ENCODE measurements at places on chromosomes 7 and 10. TPM values are rescaled to one million over a fixed set of nuclear protein-coding genes. Genes with fewer than 3 reads are reported as not detected.

GRCh38 chr7:38855386-38855785 is 53.6 kb downstream of the VPS41 start:
- DNase-seq: no peak

Gene MYOZ1
- 2.1 TPM for total RNA-seq

Gene UBE2D1
- total RNA-seq: 27.8 TPM

GRCh38 chr10:85318809-85319807 is 990.7 kb downstream of the CCSER2 start:
- no peak for DNase-seq

DNA sequence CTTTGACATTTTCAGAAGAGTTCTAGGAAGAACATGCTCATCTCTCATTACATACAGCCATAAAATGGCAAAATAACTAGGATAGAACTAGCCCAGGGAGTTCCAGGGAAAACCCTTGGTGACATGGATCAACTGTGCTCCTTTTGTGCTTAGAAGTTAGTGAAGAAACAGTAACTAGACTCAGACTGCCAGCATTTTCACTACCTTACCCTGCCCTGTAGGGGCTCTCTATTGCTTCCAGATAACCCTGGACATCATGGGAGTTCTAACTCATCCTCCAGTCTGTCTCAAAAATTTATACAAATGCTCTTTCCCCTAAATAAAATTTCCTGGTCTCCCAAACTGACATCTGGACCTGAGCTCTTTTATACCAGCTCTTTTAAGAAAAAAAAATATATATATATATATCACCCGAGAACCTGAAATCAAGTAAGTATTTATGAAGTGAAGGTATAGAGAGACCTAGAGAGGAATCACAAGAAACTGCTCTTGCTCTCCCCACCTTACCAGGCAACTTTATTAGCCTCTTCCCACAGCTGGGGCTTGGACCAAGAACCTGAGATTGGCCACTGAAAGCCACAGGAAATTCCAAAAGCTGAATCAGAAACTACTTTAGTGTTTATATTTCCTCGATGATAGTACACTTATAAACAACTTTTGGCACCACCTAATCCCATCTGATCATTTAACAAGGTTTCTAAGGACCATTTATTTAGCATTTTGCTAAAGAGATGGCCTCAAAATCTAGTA is 101.4 kb downstream of the RELN start:
- no peak for DNase-seq

Gene SPDYE3
- not detected for total RNA-seq

DNA sequence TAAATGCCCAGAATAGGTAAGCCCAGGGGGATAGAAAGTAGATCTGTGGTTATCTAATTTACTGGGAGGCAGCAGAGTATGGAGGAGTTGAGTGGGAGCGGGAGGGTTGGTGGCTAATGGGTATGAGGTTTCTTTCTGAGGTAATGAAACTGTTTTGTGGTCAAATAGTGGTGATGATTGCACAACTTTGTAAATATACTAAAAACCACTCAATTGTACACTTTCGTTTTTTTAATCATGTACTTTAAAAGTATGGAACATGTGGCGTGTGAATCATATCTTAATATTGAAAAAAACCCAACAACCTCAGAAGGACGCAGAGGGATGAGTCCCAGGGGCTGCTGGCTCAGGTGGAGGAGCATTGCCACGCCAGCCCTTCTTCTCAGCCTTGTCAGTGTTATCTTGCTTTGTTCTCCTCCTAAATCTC is 118.1 kb downstream of the WDR11 start:
- no peak for DNase-seq

- no peak for DNase-seq
These were observed 598.6 kb upstream of the MGMT start for GRCh38 chr10:128868481-128868880.

GRCh38 chr10:63760708-63761047 is 239.5 kb downstream of the REEP3 start:
- no peak for DNase-seq

Gene VGF
- not detected for total RNA-seq

Gene MPLKIP
- 20.5 TPM for total RNA-seq

Gene CLDN15
- 5.5 TPM for total RNA-seq

Gene H2BK1
- total RNA-seq: not detected

Gene AQP1
- total RNA-seq: 352 TPM

GRCh38 chr10:122992031-122992585 is 11.9 kb downstream of the PSTK start:
- DNase-seq: no peak

Gene AKR1C3
- 60.2 TPM for total RNA-seq

GRCh38 chr10:123883673-123884320 is 7.8 kb downstream of the CPXM2 start:
- DNase-seq: no peak

DNA sequence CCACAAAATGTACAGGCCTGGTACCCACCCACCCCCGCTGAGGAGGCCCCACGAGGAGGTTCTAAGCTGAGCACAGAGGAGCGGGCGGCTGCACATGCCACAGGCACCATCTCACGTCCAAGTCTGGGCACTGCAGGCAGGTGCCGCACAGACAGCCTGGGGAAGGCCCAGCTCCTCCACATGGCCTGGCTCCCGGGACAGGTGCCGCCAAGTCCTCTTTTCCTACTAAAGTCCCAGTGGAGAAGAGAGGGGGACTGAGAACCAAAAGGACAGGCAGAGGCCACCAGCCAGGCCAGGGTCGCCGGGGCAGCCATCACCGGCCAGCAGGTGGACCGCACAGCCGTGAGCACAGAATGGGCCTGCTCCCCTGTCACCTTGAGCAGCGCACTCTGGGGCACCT is 91.1 kb downstream of the MAD1L1 start:
- no peak for DNase-seq

Gene ST8SIA6
- total RNA-seq: 11.0 TPM

Gene KAZALD1
- 7.2 TPM for total RNA-seq

GRCh38 chr10:51301644-51302043 is 227.4 kb downstream of the PRKG1 start:
- no peak for DNase-seq

GRCh38 chr7:36840904-36841303 is 116.6 kb upstream of the AOAH start:
- DNase-seq: no peak

DNA sequence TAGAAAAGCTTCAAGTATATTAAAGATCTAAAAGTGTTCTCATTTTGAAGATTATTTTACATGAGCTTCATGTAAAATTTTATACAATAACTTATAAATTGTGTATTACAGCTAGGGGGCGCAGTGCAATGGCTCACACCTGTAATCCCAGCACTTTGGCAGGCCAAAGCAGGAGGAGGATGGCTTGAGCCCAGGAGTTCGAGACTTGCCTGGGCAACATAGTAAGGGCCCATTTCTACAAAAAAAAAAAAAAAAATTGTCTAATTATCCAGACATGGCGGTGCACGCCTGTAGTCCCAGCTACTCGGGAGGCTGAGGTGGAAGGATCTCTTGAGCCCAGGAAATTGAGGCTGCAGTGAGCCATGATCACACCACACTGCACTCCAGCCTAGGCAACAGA is 16.6 kb downstream of the ACBD5 start:
- DNase-seq: peak; percentile 41

Gene GJD4
- total RNA-seq: not detected

Gene CPEB3
- 11.4 TPM for total RNA-seq

GRCh38 chr7:108313086-108313485 is 143.2 kb downstream of the NRCAM start:
- DNase-seq: no peak

DNA sequence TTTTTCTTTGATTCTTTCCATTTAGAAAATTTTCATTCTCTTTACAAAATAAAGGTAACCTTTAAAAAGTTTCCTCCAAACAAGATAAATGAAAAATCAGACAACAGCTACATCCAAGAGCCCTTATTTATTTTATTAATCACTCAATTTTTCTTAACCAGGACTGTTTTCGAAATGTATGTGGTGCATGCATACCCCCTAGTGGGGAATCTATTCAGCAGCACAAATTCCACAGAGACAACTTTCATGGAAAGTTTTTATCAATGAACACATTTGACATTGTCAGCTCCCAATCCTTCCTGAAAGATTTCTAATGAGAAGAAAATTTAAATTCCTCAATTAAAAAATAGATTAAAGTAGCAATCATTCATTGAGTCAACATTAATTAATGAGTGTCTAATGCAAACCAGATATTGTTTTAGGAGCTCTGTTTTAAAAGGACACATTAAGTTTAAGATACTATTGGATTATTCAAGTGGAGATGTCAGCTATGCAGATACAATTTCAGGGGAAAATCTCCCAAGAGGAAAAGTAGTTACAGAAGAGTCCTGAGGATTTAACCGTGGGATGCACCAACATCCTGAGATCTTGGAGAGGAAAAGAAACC is 5.2 kb upstream of the HTR7 start:
- no peak for DNase-seq

GRCh38 chr10:983971-984655 is 4.1 kb upstream of the GTPBP4 start:
- no peak for DNase-seq

Gene NUDT5
- 19.6 TPM for total RNA-seq

- no peak for DNase-seq
These were observed 367.7 kb downstream of the PHF14 start for GRCh38 chr7:11341285-11341944.

DNA sequence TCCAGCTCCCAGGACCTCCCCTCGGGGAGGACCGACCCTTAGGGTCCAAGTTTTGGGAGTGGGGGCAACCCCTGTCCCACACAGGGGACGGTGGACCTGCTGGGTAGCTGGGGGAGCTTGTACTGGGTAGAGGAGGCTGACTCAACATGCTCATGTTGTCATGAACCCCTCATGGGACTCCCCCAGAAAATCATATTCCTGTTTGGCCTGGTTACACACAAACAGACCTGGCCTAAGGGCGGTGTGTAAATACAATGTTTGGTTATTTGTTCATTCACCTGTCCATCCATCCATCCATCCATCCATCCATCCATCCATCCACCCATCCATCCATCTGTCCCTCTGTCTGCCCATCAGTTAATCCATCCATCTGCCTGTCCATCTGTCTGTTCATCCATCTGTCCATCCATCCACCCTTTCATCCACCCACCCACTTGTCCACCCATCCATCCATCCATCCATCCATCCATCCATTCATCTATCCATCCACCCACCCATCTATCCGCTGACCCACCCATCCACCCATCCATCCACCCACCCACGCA is 92.9 kb downstream of the DNAJB6 start:
- DNase-seq: no peak

Gene STEAP1
- 6.1 TPM for total RNA-seq

DNA sequence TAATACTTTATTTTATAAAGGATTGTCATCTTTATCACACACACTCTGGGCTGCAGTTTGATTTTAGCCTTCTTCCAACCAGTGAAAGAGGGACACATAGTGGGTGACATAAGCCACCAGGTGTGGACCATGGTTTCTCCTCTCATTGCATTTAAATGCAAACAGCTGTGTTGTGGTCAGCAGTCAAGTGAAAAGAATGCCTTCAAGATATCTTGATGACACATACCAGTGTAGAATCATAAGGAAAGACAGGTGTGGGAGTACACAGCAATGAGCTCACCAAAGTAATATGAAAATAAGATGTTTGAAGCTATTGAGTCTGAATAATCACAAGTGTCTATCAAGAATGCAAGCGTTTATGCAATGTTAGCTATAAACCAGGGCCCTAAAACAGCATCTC is 580.0 kb downstream of the XPNPEP1 start:
- DNase-seq: no peak

- DNase-seq: no peak
These were observed 27.4 kb upstream of the ATRNL1 start for GRCh38 chr10:115065801-115066200.

Gene PDK4
- total RNA-seq: 528 TPM

DNA sequence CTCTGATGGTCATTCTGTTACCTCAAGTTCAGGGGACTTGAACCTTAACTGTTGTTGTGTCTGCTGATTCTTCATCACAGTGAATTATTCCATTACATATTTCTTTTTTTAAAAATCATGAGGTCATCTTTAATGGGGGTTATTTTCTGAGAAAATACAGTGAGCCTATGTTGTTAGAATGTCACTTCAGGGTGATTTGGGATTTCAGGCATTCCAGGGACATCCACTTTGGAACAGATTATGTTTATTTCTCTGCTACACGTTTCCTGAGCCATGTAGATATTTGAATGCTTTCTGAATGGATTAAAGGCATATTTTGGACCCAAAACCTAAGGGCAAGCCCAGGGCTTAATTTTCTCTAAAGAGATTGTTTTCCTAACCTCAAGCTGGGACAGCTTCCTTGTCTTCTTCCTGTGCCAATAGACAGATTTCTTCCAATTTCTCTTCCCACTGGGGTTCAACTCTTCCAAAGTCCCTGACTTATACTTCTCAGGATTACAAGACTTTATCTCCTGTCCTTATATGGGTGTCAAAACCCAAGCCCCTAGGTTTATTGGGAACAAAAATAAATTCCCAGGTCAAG is 271.7 kb downstream of the ARHGAP12 start:
- no peak for DNase-seq

DNA sequence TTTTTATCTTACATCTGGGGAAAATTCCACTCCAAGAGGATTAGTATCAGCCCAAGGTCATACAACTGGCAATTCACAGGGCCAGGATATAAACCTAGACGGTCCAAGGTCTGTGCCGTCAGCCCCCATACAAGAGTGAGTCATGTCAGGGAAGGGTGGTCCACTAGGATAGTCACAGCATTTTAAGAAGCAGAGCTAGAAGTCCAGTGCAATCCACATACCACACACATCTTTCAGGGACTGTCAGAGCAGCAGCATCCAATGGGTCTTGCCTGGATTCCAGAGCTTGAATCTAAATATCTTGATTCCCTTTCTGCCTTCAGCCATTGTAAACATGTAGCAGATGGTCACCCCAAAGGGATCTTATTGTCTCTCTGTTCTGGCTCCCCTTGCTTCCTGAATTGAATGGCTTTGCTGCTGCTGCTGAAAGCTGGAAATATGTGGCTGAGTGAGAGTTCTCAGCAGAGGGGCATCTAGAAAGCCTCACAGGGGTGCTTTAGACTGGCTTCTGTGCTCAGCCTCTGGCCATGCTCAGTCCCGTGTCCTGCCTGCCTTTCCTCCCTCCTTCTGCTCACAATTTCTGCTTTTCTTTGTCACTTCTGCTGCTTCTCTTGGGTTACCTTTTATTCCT is 9.9 kb upstream of the OR6V1 start:
- no peak for DNase-seq

DNA sequence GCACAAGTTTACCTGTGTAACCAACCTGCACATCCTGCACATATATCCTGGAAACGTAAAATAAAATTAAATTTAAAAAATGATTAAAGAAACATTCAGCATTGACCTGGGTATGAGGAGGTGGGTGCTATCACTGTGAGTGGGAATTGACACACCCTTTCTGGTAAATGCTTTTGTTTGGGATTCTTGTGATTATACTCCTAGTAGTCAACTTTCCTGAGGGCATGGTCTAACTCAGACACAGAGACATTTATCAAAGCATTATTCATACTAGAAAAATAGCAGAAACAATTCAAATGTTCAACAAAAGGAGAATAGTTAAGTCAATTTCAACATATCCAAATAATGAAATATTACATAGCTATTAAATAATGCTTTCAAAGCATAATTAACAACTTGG is 44.2 kb downstream of the CNNM2 start:
- DNase-seq: no peak

Data from left cardiac atrium (tissue), 4 donors.